ENCODE measurements at places on chromosomes 12 and 14.

DNA sequence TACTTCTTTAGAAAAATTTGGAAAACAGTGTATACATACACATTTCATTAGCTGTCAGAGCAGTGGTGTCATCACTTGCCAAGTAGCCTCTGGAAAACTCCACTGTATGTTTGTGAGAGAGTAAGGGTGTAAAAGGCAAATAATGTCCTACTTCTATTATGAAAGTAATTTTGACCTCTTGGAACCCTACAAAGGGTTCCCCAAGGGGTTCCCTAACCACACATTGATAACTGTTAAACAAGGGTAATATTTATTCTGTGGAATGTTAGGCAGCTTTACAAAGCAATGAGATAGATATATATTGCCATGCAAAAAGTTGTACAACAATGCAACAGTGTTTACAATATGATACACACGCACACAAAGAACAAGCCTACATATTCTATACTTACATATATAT lies 18.6 kb upstream of the DHRS2 start:
- DNase-seq, result no peak

- no peak for DNase-seq
Observed at GRCh38 chr12:58363971-58364370, 422.6 kb downstream of the ATP23 start.

DNA sequence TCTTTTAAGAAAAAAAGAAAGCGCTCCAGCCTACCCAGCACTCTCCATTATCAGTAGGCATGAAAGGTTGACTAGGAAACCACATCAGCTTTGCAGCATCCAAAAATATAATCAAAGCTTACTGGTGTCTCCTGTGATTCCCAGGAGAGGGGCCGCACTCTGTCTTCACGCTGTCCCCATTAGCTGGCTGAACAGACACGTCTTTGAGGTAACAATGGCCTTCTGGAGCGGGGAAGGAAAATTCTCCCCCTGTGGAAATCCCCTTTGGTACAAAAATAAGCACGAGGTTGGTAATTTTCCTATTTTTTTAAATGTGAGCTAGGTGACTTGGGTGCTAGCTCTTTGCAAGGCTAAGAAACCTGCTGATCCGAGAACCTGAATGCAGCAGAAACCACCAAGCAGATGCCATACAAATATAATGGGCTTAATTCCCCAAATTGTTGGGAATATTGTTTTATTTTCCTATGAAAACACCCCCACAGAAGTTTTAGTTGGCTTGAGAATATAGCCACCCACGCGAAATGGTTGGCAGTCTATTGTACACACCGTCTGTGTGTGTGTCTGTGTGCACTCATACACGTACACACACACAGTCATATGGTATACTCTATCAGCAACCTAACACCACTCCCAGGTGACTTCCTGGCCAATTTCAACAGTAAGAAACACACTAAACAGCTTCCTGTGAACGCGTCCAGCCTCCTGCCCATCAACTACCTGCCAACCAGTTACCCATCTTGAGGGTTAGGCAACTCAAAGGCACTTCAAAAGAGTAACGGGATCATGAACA lies 71.2 kb downstream of the KSR2 start:
- DNase-seq, result no peak

GRCh38 chr14:38038986-38039385 lies 168.7 kb upstream of the SSTR1 start:
- peak; percentile 11 for DNase-seq

- no peak for DNase-seq
Observed at GRCh38 chr12:104643093-104643818, 186.5 kb downstream of the CHST11 start.

- DNase-seq, result peak; percentile 15
Observed at GRCh38 chr14:64910847-64911495, 3.3 kb upstream of the CHURC1 start.

- no peak for DNase-seq
Observed at GRCh38 chr12:121441555-121441954, 41.6 kb downstream of the RNF34 start.

- no peak for DNase-seq
Observed at GRCh38 chr12:16389594-16389993, 42.1 kb downstream of the MGST1 start.

DNA sequence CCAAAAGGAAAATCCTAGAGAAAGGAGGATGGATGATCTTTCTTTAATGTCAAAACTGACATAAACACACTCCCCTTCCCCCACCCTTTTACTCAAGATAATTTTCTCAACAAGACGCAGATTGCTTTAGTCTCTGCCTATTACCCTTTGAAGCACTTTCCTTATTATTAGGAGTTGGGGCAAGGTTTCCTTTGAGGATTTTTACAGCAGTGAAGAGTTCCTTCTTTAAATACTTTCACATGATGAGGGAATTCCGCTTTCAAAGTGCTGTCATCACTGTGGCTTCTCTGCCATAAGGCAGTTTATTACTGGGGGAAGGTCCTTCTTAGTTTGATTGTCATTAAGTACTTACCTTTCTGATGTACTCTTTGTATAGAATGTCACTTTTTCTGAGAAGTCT lies 172.1 kb downstream of the MSRB3 start:
- DNase-seq, result no peak

DNA sequence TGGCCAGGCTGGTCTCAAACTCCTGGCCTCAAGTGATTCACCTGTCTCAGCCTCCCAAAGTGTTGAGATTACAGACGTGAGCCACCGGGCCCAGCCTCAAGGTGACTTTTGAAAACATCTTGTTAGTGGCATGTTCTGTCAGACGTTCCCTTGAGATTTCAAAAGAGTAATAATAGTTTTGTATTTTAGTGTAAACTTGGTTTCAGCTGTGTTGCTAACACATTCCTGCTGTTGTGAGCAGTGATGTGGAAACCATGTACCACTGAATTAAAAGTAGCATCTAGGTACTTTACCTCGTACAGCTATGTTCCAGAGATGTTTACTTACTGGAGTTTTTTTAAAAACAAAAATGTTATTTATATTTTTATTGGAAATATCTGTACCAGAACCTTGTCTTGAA lies 111.3 kb downstream of the AEBP2 start:
- DNase-seq, result no peak

- no peak for DNase-seq
Observed at GRCh38 chr12:836952-837351, 84.6 kb downstream of the WNK1 start.

GRCh38 chr12:109714141-109714912 lies 702 bp downstream of the FAM222A start:
- peak; percentile 55 for DNase-seq

- DNase-seq, result peak; percentile 64
Observed at GRCh38 chr12:63149909-63150712, 890 bp downstream of the AVPR1A start.
